Adrenal gland (tissue), 19 donors: ENCODE measurements at places on chromosomes 1 and 21. TPM values are rescaled to one million over a fixed set of nuclear protein-coding genes. Genes with fewer than 3 reads are reported as not detected.

Gene ZZZ3
- polyA plus RNA-seq, result 22.5 TPM

DNA sequence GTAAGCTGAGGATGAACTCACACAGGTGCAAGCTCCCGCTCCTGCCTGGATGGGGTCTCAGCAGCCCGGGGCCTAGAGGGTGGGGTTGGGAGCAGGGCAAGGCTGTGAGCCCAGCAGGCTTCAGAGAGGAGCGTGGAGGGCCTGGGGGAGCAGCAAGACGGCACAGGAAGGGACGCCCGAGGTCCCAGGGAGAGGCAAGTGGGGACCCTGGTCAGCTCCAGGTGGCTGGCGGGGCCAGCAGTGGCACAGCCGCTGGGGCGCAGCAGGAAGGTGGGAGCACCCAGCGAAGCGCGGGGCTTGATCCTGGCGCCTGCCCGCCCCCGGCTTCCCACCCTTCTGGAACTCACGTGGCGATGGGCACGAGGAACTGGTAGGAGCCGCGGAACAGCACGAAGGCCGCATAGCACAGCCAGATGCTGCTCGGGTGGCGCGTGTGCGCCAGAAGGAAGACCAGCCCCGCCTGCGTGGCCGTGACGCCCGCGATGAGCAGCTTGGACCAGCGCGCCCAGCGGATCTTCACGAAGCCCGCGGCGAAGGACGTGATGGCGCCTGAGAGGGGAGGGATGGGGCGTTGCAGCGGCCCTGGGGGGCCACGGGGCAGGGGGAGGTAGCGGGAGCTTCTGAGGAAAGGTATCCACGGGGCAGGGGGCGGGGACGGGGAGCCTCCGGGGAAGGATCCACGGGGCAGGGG, 11.7 kb downstream of the SLC19A1 start:
- DNase-seq, result peak; percentile 10

- no peak for DNase-seq
Observed at GRCh38 chr1:19369396-19370090, 57.4 kb downstream of the SLC66A1 start.

GRCh38 chr1:163824490-163824889, 502.7 kb downstream of the NUF2 start:
- DNase-seq, result no peak

GRCh38 chr1:47725000-47725473, 272.1 kb downstream of the TRABD2B start:
- no peak for DNase-seq
